ENCODE measurements at places on chromosomes 2 and 18.

DNA sequence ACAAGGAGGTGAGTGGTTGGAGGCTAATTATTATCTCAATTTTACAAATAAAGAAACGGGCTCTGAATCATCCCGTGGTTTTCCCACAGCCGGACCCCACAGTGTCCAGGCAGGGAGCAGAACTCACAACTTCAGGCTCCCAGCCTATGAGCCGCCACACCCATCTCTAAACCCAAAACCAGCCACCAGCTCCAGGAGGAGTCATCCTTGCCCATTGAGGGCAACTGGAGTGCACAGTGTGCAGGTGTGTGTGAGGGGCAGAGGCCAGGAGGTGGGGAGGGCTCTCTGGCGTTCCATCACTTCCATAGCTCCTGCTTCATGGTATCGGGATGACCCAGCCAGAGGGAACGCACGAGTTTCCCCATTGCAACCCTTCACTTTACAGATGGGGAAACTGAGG lies 144.5 kb downstream of the CYP26B1 start:
- DNase-seq = no peak

DNA sequence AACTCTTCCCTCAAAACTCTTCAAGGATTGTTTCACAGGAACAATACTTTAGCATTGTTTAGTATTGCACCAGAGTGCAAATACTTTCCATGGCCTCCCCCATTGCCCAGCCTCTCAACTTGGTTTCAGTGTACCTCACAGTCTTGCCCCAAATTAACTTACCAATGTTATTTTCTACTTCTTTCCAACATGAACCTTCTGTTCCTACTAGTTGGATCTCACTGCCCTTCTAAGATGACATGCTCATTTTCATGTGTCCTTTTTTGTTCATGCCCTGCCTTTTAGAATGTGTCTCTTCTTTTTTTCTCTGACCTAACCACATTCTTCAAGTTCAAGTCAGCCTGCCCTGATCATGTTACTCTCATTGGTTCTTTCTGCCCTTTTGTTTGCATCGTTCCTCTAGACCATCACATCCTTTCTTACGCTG lies 4.1 kb downstream of the SPATS2L start:
- no peak for DNase-seq

DNA sequence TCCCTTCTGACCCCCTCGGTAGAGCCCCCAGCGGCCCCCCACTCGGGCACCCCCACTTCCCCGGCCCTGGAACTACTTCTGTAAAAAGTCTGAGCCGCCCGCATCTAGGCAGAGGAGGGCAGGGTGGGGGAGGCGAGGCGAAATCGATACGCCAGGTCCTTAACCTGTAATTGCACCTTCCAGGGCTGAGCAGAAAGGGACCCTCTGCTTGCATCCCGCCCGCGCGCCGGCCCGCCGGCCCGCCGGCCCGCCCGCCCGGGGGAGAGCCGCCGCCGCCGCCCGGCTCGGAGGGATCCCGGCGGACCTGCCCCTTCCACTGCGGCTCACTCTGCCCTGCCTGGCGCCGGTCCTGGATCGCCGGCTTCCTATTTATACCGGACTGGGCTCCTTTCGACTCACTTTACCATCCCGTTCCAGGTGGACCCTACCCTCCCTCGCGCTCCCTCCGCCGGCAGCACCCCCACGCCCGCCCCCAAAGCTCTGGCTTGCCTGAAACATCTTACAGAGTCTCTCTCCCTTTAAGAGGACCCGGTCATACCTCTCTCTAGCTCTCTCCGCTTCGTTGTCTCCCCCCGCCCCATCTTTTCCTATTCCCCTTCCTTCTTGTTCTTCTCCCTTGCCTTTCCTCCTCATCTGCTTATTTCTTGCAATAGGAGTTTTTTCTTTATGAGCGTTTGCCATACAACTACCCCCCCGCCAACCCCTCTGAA lies 797 bp downstream of the KLHL14 start:
- DNase-seq = no peak

- no peak for DNase-seq
Measured at GRCh38 chr2:174666845-174667244, 69.2 kb upstream of the WIPF1 start.

- no peak for DNase-seq
Measured at GRCh38 chr2:144452989-144453336, 67.0 kb downstream of the ZEB2 start.

DNA sequence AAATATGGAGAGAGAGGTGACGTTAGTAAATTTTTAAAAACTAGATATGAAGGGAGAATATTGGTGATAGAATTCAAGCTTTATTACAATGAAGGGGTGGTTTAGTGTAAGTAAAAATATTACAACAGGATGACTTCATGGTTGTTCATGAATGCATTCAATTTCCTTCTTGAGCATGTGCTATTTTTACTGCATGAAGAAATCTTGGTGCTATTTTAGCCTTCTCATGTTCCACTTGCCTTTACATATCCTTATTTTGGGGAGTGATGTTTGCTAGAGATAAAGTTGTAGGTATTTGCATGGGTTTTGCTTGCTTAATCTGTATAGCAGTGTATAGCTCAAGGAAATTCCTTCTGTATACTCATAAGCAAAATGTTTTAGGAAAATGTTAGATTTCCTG lies 195.0 kb upstream of the MMADHC start:
- DNase-seq = no peak

DNA sequence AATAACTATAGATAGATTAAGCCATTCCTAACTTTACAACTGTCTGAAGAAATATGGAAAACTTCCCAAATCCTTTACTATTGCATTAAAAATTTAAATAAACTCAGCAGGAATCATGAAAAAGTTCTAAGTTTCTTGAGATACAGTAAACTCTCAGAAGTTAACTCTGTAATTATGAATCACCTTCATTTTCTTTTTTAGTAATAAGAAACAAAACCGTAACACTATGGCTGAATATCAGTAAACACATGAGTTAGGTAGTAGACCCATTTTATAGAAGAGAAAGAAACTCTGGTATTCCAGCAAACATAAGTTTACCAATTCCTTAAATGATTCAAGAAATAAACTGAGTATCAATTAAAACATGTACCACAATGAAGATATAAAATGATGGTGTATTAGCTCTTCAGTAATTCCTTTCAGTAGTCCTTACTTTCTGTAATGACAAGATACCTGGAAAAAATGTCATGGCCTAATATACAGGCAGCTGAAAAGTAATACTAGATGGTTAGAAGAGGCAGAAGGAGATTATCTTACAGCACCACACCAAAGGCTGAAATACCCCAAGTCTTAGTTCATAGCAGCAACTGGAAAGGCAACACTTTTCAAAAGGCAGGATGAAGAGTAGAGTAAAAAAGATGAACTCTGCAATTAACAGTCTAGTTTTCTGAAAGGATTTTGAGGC lies 11.5 kb downstream of the TRIP12 start:
- DNase-seq = no peak

DNA sequence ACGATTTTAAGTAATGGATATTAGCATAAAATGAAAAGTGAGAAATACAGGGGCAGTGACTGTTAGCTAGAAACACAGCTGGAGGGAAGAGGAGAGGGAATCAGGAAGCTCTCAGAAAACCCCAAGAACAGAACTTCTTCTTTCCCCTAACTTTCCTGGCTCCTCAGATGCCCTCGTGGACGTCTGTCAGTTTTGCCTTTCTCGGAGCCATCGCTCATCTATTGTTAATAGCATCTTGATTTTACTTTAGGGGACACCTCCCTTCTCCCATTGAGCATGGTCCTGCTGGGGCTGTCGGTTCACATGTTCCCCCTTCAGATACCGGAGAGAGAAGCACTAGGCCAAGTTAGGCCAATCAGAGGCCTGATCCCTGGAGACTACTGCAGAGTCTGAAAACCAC lies 2.3 kb upstream of the PLEK start:
- DNase-seq = no peak

DNA sequence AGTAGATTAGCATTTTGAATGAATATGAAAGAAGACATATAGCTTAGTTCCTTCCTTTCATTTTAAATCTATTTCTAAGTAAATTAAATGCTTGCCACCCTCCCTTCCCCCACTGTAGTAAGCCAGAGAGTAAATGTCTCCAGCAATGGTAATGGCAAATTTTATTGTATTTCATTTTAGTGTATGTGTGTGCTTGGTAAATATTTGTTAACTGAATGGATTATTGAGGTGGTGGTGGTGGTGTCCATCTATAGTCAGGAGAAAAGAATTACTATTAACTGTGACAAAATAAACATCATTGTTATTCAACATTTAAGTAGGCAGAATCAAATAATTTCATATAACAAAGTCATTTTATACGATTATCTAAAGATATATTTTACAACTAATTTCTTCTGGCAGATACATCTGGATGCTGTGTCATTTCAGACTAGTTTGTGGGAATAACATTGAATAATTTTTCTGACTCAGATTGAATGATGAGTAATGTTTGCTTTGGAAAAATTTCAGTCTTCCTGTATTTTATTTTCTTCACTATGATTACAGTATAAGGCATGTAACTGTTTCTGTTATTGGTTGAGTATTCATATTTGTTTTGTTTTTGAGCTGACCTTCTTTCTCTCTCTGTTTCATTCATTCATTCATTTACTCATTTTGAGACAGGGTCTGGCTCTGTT lies 18.3 kb downstream of the ASXL3 start:
- no peak for DNase-seq

DNA sequence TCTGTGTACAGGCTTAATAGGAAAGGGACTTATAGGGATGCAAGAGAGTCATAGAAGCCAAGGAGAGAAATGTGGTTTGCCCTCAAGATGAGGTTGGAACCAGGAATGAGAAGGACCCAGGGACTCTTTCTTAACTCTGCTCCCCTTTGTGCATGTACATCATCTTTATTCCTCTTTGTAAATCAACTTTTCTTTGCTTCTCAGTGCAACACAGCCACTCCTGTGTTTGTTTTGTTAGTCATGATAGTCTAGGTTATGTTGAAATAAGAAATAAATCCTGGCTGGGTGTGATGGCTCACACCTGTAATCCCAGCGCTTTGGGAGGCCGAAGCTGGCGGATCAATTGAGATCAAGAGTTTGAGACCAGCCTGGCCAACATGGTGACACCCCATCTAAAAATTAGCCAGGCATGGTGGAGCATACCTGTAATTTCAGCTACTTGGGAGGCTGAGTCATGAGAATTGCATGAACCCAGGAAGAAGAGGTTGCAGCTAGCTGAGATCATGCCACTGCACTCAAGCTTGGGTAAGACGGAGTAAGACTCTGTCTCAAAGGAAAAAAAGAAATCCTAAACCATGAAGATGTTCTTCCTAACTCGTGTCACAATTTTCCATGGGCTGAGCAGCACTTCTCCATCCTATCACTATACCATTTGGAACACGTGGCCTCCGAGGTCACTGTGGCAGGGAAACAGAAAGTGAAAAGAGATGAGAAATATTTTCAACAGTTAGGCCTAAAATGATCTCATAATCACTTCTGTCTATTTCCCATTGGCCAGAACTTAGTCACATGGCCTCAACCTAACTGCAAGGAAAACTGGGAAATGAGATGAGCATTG lies 73.0 kb upstream of the TMEM17 start:
- no peak for DNase-seq

DNA sequence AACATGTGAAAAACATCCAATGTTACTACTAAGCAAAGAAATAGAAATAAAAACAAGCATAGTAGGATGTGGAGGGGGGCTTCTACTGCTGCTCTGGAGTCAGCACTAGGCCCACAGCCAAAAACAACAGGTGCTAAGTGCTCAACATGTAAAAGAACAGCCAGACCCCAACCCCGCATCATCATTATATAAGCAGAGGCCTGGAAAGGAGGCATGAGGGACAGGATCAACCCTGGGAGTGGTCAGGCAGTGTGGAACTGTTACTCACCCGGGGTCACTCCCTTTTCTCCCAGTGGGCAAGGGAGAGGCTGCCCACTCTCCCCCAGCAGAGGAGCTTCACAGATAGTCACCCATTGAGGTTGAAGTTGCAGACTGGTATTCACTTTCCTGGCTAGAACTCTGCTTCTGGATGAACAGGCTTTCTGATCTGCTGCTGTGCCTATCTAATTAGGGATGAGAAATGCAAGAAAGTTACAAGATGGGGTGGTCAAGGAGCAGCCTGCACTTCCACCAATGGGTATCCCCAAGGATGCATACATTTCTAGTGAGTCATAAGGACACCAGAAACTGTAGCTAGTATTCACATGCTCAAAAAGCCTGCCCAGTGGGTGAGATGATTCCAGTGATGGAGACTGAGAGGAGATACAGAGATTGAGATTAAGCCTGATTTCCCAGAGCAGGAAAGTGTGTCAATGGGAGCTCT lies 480.1 kb upstream of the TCF4 start:
- no peak for DNase-seq

DNA sequence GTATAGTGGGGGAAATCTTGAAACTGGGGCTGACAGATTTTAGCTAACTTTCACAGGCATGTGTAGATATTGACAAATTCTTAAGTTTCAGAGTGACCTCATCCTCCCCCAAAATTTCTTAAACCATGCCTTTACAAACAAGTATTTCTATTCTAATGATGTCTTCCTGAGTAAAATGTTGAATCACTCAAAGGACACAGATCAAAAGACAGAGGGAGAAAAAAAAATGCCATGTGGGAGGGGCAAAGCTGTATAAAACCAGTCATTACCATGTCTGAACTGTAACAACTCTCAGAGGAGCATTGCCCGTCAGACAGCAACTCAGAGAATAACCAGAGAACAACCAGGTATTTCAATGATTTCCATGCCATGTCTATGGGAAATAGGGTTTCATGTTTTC lies at the start of gene SERPINB2:
TSS of gene SERPINB2 (plus strand) at position 282 of the 400 bp plus-strand sequence. CDS start 3,740 bp downstream, outside the sequence.
- no peak for DNase-seq

DNA sequence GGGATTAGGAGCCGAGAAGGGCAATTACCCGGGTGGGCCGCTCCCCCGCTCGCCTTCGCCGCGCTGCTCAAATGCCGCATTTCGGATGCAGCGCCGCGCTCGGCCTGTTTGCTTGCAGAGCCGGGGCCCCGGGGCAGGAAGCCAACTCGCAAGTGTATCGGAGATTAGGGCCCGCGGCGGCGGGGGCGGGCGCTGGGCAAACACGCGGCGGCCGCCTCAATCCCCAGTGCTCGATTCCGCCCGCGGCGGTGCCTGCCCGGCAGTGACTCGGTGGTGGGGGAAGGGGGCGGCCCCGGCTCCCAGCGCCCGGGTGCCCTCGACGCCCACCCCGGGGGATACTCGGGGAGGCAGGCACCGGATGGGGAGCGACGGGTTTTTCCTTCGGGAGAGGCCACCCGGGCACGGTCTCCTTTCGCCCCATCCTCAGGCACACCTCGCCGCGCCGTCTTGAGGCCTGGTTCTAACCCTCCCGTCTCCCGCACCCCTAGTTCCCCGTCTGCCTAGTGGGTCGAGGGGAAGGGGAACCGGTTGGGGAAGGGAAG lies 26.6 kb upstream of the NOTO start:
- peak; percentile 72 for DNase-seq

GRCh38 chr2:8893978-8894820 lies 56.8 kb upstream of the KIDINS220 start:
- DNase-seq = no peak

All from activated CD8-positive, alpha-beta memory T cell treated with anti-CD3 and anti-CD28 coated beads, Interleukin-2, amount 10 ng/mL, durations not matched to agents 7 days and 5 days (primary cell).